Coronary artery (tissue), 2 donors: ENCODE measurements at places on chromosomes 11 and 22.

GRCh38 chr22:22748297-22748743 lies 103.9 kb downstream of the GGTLC2 start:
- DNase-seq = no peak

GRCh38 chr11:10307022-10307399 lies 2.1 kb downstream of the ADM start:
- no peak for DNase-seq

DNA sequence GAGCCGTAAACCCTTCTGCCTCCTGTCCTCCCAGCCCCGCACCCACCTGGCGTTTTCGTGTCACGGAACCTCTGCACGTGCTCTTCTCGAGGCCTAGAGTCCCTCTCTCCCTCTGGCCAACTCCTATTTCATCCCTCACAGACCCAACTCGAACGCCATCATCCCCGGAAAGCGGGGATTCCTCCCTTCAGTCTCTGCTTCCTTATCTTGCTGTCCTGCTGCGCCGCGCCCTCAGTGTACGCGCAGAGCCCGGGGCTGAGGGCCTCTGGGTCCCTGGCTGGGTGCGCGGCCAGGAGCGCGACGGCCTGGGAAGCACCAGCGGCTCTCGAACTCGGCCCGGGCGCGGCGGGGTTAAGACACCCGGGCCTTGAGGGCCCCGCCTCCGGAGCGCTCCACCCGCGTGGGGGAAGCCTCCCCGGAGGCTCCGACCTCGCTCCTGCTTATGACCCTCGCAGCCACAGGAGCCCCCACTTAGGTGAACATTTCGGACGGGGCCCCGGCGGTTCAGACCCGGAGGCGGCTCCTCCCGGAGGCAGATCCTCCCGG lies 398 bp upstream of the ATG16L2 start:
- DNase-seq = peak; percentile 91

GRCh38 chr11:99065121-99065520 lies 44.4 kb downstream of the CNTN5 start:
- DNase-seq = no peak

GRCh38 chr22:42461511-42461910 lies 29.3 kb upstream of the NFAM1 start:
- DNase-seq = no peak

DNA sequence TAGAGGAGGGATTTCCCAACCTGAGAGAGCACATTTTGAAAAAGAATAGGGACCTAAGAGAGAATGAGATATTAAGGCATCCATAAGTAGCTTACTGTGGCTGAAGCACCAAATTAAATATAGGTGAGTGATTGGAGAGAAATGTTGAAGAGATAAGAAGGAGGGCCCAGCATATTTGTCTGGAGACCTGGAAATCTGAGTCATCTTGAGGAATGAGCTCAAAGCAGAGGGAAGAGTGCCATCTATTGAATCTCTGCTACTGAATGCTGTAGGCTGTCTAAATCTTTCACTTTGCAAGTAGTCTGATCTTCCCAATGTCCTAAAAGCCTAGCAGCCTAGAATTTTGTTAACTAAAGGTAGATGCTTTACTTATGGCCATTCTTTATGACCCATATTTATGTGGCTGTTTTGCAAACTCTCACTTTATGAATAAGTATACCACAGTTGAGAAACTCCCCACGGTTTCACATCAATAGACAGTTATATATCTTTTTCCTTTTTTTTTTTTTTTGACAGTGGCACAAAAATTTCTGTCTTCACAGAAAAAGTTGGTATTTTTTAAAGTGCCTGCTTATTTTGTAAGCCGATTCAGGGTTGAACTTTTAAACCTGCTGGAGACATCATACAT lies 2093.5 kb downstream of the LRRC4C start:
- no peak for DNase-seq

DNA sequence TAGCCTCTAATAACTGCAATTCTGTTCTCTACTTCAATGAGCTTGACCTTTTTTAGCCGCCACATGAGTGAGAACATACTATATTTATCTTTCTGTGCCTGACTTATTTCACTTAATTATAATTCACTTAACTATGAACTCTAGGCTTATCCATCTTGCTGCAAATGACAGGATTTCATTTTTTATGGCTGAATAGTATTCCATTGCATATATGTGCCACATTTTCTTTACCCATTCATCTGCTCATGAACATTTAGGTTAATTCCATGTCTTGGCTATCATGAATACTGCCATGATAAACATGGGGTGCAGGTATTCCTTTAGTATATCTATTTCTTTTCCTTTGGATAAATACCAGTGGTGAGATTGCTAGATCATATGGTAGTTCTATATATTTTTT lies 85.2 kb downstream of the CWC15 start:
- DNase-seq = no peak

GRCh38 chr22:39819429-39819828 lies 74.1 kb downstream of the ENTHD1 start:
- DNase-seq = no peak

DNA sequence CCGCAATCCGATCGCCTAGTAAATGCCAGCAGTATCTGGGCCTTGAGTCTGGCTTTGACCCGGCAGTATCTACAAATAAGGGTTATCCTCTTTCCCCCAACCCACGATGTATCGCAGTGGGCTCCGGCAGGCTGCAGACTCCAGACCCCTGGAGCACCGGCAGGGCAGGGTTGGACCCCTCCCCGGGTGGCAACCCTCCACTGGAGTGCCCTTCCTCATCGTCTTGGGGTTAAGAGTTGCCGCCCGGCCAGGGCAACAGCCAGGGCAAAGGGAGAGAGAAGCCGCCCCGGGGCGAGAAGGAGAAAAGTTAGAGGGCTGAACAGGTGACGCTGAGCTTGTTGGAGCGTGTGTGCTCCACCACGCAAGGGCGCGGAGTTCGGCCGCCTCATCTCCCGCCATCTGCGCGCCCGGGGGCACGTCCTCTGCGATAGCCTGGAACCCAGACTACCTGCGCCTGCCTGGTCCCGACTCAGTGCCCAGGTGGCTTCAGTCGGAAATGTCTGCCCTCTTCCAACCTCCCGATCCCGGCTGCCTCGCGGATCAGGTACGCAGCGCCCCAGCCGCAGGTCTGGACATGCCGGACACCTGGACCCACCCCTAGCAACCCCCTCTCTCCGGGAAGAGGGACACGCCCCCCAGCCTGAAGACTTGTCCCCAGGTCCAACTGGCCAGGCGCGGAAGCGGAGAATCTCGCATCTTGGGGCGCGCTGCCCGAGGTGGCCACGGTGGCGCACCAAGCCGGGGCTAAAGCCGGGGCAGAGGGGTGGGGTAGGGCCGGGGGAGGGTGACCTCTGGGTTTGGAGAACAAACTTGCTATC lies 1.2 kb downstream of the DSCAML1 start:
- DNase-seq = no peak

DNA sequence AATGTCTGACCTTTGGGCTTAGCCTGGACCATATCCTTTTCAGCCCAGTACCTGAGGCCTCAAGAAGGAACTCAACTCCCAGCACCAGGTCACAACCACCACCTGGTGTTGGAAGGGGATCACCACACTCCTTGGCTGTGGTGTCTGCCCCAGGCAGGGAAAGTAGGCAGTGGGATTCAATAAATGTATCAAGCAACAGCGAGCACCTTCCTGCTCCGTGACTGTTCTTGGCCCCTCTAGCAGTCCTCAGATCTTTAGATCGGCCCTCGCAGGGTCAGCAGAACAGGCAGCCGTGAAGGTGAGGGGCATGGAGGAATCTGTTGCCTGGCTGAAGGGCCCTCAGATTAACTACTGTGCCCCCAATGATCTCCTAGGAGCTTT lies 15.9 kb downstream of the ARFGAP2 start:
- DNase-seq = no peak

- DNase-seq = no peak
These were observed 157.0 kb upstream of the TIMP3 start for GRCh38 chr22:32644252-32645100.

- DNase-seq = no peak
These were observed 613.5 kb downstream of the SOX6 start for GRCh38 chr11:15742626-15743519.

GRCh38 chr22:44505796-44506354 lies 7.8 kb upstream of the RTL6 start:
- DNase-seq = no peak

DNA sequence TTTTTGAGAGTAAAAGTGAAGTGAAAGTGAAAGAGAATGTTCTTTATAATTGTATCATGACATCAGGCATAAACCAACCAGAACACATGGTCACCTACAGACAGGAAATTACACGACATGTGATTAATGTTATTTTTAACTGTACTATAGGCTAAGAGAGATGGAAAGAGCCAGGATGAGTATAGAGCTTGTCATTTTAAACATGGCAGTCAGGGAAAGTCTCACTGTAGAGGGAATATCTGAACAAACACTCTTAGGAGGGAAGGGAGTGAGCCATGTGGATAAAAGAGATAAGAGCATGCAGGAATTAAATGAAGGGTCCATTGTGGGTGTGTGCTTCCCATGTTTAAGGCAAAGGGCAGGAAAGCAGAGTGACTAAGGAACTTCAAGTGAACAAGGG lies 599.1 kb upstream of the FAT3 start:
- DNase-seq = no peak
